NCI-H1417 (cell line): ENCODE measurements at places on chromosomes 12 and 14.
A peak's percentile ranks its signal among the peaks of the same experiment; 100 is the strongest.

DNA sequence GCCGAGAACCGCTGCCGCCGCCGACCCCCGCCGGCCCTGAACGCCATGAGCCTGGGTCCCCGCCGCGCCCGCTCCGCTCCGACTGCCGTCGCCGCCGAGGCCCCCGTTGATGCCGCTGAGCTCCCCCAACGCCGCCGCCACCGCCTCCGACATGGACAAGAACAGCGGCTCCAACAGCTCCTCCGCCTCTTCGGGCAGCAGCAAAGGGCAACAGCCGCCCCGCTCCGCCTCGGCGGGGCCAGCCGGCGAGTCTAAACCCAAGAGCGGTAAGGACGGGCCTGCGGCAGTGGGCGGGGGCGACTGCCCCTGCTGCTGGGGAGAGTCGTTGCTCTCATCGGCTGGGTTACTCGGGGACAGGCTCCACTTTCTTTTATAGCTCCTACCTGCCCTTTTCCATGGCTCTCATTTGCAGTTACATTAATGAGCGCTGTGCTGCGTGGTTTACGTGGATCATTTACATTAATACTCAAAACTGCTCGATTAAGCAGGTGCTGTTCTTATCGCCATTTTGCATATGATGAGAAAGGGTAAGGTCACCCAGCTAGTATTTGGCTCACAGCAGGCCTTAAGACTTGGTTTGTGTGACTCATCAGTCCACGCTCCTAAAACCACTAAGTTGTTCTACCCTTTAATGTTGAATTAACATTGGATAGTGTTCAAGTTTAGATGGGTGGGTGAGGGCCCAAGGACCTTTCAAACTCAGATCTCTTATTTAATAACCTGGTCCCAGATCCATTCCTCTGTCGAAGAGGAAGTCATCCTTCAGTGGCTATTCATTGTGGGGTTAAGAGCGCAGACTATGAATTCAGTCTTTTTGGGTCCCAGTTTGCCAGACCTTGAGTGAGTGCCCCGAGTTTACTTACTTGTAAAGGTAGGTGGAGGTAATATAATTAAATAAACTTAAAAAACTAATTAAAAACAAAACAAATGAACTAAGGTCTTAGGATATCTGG, 823 bp downstream of the RNF10 start:
- DNase-seq, result peak; percentile 28

- DNase-seq, result no peak
Observed at GRCh38 chr14:90677484-90678050, 138.7 kb downstream of the TTC7B start.

- peak; percentile 86 for DNase-seq
Observed at GRCh38 chr12:46266869-46267574, 1.8 kb downstream of the SLC38A1 start.

- peak; percentile 51 for DNase-seq
Observed at GRCh38 chr14:24851406-24851805, 198.5 kb downstream of the STXBP6 start.

GRCh38 chr14:56004786-56005185, 113.4 kb upstream of the PELI2 start:
- DNase-seq, result no peak

DNA sequence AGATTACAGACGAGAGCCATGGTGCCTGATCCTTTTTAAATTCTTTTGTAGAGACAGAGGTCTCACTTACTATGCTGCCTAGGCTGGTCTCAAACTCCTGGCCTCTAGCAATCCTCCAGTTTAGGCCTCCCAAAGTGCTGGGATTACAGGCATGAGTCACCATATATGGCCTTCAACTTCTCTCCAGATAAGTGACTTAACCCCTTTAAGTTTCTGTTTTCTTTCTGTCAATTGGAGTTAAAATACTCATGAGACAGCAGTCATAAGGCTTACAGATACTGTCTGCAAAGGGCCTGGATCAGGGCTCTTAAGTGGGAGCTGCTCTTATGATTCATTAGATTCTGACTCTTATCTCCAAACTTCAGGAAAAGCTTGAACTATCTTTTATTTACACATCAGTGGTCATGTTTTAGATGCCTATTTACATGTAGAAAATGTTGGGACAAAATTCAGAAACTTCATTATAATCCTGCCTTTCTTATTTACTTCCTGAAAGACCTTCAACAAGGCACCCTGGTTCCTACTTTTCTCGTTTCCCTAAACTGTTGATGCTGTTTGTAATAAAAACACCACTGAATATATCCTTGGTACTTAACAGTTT, 271.5 kb upstream of the TBX3 start:
- DNase-seq, result no peak

GRCh38 chr12:48991247-48992050, 7.7 kb downstream of the DDN start:
- no peak for DNase-seq

GRCh38 chr12:75900781-75901254, 130.8 kb downstream of the PHLDA1 start:
- DNase-seq, result peak; percentile 50

DNA sequence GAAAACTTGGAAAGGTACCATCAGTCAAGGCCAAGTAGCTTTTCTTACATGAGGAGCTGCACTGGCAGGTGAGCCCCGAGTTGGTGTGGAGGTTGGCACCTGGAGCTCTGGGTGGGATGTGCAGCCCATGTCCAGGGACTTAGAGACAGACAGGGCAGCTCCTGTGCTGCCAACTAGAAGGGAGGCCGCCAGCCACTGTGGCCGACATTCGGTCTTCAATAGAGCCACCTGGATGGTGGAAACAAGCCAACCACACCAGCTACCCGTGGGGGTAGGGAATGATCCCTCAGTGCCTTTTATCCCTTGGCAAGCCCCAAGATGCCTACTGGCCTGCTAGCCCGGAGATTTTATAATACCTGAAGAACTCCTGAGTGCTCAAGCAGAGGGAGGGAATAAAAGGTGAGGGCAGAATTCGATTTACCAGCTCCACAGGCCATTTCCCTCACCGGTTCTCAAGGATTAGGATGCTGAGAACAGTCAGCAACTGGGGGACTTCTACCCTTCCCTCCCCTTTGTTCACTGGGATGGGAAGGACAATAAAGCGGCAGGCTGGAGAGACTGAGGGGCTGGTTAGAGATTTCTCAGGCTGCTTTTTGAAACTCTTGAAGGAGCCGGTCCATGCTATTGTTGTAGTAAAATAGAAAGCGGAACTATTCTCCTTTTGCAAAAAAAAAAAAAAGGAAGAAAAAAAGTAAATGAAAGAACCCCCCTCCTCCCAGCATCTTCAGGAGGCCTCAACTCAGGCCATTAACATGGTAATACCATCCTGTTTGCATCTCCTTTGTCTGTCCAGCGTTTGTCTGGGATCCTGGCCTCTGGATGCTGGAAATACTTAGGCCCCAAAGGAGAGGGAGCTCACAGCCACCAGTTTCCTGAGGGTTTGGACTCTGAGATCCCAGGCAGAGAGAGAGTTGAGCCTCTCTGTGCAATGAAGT, 321.6 kb downstream of the ZFP36L1 start:
- DNase-seq, result no peak

GRCh38 chr12:98894412-98895085, 249.5 kb downstream of the APAF1 start:
- peak; percentile 88 for DNase-seq

DNA sequence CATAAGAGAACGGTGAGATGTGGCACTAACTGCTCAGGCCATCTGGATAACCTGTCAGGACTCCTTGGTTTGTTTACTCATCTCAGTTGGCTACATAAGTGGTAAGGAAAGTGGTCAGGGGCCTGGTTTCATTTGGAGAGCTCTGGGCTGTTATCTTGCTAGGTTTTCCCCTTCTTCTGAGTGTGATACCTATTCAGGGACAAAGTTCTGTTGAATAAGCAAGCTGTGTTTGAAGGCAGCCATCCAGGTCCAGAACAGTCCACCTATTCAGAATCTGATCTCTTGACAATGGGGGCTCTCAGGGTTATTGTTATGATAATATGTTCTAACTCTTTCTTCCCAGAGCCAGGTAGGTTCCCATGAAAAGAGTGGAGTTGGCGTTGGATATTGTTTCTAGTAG, 194.9 kb downstream of the PAH start:
- DNase-seq, result no peak

GRCh38 chr12:119826661-119827445, 50.3 kb downstream of the CIT start:
- DNase-seq, result no peak

GRCh38 chr14:88962356-88962755, 137.9 kb downstream of the TTC8 start:
- no peak for DNase-seq

DNA sequence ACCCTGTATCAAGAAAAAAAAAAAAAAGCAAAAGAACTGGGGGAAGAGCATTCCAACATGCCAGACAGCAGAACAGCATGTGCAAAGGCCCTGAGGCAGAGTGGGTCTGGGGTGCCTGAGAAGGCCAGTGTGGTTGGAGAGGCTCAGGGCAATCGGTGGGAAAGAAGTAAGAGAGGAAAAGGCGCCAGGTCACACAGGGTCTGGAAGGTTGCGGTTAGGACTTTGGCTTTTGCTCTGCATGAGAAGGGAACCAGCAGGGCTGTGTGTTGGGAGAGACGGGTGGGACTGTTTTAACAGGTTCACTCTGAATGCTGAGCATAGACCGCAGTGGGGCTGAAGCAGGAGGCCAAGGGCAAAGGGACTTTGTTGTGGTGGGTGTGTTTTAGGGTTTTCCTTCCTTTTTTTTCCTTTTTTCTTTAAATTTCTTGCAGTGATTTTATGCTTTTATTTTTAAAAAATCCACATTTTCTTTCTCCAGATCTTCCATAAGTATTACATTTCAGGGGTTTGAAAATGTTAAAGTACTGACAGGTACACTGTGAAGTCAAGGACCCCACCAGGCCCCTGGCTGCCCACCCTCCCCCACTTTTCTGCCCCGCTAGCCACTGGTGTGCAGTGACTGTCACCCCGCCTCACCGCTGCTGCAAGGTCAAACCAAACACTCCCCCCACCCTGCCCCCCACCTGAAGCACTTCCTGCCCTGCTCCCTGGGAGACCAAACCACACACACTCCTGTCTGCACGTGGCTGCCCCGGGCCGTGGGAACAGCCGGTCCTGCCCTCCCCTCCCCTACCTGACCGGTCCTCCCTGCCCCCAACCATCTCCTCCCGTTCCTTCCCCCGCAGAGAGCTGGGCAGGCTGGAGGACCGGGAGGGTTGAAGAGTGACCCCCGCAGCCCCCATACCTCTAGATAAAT, 30.0 kb downstream of the DTX1 start:
- DNase-seq, result no peak

GRCh38 chr12:52250048-52250990, 17.3 kb downstream of the KRT7 start:
- DNase-seq, result no peak

DNA sequence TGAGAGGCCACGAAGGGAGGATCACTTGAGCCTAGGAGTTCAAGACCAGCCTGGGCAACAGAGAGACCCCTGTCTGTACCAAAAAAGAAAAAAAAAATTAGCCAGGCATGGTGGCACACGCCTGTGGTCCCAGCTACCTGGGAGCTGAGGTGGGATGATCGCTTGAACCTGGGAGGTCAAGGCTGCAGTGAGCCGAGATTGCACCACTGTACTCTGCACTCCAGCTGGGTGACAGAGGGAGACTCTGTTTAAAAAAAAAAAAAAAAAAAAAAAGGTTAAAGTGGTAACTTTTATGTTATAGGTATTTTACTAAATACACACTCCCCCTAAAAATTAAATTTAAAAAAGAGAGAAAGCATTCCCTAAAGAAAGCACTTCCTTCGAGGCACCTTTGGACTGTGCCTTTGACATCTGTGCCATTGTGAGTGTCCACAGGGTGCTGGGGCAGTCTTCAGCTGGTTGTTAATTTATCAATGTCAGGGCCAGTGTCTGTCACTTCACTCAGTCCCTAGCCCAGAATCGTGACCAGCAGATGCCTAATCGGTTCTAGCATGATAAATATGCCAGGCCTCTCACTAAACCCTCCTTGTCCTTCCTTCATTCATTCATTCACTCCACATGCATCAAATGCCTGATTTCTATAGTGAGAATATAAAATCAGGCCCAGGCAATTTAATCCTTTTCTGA, 63.1 kb downstream of the B4GALNT3 start:
- DNase-seq, result no peak

DNA sequence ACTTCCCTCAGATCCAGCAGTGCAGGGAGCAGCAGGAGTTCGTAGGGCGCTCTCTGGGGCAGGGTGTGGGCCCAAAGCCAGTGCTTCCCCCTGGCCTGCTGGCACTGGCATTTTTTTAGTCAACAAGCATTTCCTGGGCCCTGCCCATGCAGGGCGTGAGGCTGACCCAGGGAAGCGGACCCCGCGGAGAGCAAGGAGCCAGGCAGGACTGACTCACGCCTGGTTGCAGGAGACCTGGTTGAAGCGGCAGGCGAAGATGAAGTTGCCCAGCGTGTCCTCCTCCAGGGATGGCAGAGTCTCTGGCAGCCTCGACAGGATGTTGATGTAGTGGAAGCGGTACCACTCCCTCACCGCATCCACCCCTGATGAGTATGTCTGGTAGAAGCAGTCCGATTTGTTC, 13.5 kb downstream of the SCNN1A start:
- DNase-seq, result no peak

- peak; percentile 89 for DNase-seq
Observed at GRCh38 chr12:70733385-70733784, 96.2 kb upstream of the PTPRB start.

DNA sequence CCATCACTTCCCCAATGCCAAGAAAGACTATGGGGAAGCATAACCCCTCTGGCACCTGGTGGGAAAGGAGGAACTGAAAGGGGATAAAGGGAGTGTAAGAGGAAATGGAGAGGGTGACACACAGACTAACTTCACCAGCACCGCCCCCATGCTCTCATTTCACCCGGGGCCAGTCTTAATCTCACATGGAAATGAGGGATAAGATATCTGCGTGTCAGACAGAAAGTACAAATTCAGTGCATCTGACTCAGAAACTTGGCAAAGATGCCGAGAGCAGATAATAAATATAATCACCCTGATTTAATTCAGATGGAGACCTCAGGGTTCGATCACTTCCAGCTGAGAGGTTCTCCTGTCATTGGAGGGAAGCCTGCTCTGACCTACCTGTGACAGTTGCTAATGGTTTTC, 191.6 kb downstream of the DUSP6 start:
- DNase-seq, result no peak

GRCh38 chr12:79691511-79692248, 916 bp upstream of the PAWR start:
- DNase-seq, result no peak

GRCh38 chr12:116325336-116325664, 47.8 kb upstream of the MED13L start:
- no peak for DNase-seq

- DNase-seq, result no peak
Observed at GRCh38 chr12:38995249-38995648, 89.9 kb upstream of the CPNE8 start.

DNA sequence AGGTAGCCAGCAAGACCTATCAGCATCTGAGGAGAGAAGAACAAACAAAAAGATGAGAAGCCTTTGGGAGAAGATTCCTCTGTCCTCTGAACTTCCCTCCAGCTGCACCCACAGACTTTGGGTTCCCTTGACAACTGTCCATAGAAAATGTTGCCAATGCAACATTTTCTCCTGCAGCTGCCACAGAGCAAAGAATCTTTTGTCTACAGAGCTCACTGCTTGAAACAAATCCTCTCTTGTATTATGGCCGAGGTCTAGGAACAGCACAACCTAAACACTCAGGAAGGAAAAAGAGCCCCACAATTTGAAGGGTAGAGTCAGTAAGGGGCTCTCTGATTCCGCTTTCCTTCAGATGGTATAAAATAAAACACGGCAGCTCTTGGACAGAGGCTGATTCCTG, 14.3 kb downstream of the POMT2 start:
- DNase-seq, result no peak

GRCh38 chr12:124369055-124369826, 74.3 kb downstream of the RFLNA start:
- no peak for DNase-seq
